ENCODE measurements at places on chromosomes 16 and 17.

GRCh38 chr16:87498324-87499188 is 5.7 kb upstream of the ZCCHC14 start:
- DNase-seq = no peak

DNA sequence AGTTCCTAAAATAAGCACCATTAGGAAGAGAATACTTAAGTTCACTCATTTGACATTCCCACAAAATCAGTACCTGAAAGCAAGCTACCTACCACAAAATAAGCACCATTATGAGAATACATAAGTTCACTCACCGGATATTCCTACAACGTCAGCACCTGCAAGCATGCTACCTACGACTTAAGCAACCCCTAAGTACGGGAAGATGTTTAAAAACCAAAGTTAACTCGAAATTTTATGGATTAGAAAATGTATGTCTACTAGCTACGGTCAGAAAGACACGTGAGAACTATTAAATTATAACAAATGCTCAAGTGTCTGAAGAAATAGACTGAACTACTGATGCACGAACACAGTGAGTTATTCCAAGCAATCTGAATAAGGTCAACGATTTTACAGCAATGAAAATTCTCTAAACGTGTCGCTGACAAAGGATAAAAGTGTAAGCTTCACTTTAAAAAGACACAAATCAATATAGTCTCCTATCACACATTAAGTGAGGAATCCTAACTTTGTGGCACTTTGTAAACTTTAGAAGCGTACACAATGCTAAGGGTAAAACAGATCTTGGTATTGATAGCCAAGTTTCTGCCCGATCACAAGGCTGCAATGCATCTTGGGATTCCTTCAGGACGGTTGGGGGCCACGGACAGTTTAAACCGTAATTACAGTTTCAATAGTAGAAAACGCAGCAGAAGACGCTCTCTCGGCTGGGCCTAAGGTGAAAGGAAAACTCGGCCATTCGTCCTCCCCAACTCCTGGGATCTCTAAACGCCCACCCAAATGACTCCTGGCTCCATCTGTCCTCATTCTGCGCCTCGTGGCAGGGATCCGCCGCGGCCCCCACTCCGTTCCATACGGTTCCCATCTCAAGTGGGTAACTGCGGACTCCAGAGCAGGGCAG is 1.3 kb downstream of the GSPT1 start:
- DNase-seq = no peak

DNA sequence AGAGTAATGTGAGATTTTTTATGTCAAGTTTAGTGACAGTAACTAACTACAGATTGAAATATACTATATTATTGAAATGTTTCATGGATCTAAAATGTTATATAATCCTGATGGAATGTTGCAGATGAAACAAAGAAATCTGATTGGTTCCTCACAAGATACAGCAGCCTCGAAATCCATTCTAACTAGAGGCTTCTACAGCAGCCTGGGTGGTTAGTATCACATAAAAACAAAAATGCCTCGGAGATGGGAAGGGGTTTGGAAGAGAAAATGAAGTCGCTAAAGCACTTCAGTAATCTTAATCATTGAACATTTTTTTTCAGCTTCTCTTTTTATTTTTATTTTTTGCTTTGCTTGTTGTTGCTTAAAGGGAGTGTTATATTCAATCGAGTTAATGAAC is 75.2 kb downstream of the TANC2 start:
- no peak for DNase-seq

GRCh38 chr17:27560668-27561067 is 70.3 kb upstream of the LGALS9 start:
- DNase-seq = no peak

DNA sequence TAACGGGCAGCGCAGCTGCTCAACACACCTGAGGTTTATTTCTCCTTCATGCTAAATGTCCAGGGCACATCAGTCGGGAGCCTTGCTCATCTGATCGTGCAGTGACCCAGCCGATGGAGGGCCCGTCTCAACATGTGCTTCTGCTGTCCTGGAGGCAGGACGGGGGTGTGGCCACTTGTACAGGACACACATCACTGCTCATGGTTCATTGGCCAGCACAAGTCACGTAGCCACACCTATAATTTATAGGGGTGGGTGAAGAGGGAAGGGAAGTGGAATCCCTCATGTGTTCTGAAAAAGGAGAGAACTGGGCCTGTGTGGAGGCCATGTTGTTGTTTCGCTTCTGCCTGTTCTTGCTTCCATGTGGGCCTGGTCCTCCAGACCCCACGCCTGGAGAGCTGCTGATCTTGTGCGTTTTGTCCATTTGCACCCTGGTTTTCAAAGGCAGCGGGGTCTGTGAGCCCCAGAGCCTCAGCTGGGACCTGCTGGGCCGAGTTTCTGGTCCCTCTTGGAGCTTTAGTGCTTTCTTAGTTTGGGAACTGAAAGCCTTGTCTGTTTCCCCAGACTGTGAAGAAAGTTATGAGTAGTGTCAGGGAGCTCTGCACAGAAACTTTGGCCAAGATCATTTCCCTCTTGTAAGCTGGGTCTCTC is 60.5 kb downstream of the CMIP start:
- DNase-seq = no peak

DNA sequence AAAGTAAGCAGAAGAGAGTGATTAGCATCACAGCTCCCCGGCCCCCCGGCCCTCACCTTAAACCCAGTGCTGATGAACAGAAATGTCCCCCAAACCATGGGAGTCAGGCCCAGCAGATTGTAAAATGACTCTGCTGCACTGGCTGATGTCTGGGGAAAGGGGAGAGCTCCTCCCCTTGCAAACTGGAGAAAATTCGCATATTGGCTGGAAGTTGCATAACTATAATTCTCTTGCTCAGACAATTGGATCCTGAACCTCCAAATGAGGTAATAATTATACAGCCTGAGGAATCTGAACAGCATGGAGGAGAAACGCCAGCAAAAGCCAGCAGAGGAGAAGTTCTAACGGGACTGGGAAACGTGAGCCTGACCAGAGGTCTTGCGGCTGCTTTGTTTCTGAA is 109.7 kb downstream of the C16orf95 start:
- peak; percentile 85 for DNase-seq

GRCh38 chr16:12097523-12098428 is 121.2 kb downstream of the SNX29 start:
- DNase-seq = no peak

GRCh38 chr17:33385713-33386112 is 92.6 kb upstream of the ASIC2 start:
- DNase-seq = no peak

DNA sequence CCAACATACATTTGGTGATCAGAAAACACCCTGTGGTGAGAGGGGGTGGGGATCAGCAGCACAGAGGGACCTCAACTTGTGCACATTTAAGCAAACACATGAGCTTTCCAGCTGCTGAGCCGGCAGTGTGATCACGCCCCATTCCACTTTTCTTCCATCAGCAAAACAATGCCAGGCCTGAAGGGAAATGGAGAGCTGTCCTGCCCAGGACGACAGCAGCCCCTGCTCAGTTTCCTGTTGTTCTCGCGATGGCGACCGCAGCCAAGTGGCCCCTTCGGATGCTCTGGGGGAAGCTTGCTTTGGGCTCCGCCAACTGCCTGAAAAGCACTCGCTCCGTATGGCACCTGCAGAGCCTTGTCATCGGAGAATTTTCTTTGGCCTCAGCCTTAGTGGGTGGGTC is 272.3 kb downstream of the FOXL1 start:
- DNase-seq = no peak

- no peak for DNase-seq
Observed at GRCh38 chr17:38872027-38872511, 2.2 kb downstream of the LASP1 start.

- DNase-seq = no peak
Observed at GRCh38 chr16:13926891-13927290, 6.9 kb downstream of the ERCC4 start.

DNA sequence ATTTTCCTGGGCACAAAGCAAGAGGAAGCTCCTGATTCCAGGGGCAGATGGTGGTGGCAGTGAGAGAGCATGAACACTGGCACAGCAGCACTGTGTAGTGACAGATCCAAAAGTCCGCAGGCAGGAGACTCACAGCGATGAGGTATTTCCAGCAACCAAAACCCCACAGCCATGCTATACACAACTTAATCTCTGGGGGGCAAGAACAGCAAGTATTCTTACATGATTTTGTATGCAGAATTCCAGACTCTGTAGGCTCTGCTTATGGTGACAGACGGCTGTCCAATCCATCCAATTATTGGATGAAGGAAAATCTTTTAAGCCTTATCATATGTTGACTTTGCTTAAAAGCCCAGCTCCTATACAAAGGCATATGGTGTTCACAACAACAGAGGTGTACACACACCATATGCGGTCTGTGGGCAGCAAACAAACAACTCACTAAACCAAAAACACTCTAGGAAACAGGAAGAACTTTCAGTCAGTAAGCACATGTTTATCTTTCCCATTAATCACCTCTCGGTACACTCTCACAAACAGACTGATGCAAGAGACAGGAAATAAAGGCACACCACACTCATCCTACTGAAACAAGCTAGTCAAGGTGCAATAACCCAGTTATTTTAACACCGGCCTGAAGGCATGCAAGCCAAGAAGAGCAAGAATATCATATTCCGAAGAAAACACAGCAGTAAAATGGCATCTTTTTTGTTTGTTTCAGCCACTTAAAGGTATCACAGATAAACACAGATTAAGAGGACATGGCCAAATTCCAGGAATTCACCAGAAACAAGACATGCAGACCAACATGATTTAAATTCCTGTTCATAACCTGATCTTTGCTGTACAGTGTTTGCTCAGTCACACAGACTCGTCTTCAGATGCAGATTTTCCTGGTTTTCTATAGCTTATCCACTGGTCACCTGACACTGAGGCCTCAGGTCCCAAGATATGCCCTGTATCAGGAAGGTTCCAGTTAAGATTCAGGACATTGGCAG is 47.8 kb downstream of the ERN1 start:
- peak; percentile 59 for DNase-seq

DNA sequence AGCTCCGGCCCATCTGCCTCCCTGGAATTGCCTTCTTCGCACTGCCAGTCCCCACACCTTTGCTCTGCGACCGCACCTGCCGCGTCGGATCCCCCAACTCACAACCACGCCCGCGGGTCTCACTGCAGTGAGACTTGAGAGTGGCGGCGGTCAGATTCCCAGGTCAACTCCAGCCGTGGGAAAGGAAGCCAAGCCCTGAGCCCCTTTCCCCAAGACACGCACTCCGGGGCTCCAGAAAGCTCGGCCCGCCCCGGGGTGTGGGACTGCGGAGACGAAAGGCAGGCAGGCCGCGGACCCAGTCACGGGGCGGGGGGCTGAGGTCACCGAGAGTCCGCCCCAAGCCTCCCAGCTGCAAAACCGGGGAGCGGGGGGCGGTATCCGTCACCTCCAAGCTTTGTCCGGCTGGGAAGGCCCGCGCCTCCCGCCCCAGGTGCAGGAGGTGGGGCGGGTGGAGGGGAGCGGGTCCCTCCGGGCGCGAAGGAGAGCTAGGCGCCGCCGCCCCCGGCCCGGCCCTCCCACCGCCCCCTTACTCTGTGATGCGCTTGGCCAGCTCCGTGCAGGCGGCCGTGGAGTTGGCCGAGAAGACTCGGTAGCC is 615 bp downstream of the PRPSAP1 start:
- no peak for DNase-seq

DNA sequence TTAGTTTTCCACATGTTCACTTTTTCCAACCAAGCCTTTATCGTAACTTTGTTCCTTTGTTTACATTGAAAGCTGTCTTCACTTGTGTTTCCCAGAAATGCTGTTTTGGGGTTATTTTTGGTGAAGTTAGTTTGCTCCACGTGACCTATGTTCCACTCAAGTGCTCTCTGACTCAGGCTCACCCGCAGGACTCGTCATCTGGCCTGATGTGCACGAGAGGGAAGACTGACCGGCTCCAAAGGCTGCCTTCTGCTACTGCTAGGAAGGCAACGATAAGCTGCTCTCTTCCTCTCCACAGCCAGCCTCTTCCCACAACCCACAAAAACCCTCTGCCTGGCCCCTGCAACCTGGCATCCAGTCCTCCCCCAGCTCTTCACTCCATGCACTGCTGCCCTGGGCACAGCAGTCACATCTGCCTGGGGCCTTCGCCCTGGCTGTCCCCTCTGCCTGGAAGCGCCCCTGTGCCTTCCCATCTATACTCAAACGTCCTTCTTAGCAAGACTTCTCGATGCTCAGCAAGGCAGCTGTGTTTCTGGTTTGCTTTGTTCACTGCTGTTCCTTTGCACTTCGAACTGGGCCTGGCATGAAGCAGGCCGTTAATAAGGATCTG is 28.0 kb downstream of the ZCCHC14 start:
- peak; percentile 56 for DNase-seq

- DNase-seq = no peak
Observed at GRCh38 chr16:49716339-49716934, 139.5 kb downstream of the ZNF423 start.

- DNase-seq = no peak
Observed at GRCh38 chr16:86525696-86526095, 15.4 kb downstream of the FOXF1 start.

- DNase-seq = no peak
Observed at GRCh38 chr17:10162096-10162495, 36.3 kb downstream of the GAS7 start.

GRCh38 chr17:77245162-77245926 is 104.6 kb downstream of the SEC14L1 start:
- DNase-seq = no peak

Data from fibroblast of skin of left quadriceps (primary cell).